ENCODE measurements at places on chromosomes 7 and 10.

DNA sequence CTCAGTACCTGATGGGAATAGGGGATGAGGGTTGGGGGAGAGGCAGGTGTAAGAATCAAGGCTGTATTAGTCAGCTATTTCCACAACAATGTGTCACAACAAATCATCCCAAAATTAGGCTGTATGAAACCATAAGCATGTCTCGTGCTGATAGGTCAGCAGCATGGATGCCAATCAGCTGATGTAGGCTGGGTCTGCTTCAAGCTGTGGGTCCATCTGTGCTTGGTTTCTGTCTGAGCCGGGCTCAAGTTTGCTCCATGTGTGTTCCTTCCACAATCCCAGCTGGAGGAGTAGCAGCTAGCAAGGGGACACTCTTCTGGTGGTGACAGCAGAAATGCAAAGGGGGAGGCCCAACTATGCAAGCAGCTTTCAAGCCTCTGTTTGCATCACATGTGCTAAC lies 97.9 kb upstream of the ZNF746 start:
- no peak for DNase-seq

DNA sequence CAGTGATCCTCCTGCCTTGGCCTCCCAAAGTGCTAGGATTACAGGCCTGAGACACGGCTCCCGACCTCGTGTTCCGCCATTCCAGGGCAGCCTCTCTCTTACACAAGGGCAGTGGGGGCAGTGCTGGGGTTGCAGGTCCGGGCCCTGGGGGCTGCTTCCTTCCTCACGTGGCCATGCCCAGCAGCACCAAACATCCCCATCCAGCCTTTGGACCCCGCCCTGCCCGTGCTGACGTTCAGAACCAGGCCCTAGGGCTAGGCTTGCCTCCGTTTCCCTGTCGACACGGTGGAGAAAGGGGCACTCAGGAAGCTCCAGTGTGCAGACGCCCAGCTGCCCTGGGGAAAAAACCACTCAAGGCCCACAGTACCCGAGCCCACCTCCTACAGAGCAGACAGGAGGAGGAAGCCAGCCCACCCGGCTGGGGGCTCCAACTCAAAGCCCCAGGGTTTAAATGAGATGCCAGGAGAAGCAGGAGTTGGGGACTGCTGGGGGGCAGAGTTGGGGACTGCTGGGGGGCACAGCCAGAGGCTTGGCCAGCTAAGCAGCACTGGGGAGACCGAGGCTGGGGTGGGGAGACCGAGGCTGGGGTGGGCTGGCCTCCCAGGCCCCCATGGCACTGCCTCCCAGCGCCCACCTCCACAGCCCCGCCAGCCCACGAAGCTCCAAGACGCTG lies 35.9 kb downstream of the ADAP1 start:
- no peak for DNase-seq

DNA sequence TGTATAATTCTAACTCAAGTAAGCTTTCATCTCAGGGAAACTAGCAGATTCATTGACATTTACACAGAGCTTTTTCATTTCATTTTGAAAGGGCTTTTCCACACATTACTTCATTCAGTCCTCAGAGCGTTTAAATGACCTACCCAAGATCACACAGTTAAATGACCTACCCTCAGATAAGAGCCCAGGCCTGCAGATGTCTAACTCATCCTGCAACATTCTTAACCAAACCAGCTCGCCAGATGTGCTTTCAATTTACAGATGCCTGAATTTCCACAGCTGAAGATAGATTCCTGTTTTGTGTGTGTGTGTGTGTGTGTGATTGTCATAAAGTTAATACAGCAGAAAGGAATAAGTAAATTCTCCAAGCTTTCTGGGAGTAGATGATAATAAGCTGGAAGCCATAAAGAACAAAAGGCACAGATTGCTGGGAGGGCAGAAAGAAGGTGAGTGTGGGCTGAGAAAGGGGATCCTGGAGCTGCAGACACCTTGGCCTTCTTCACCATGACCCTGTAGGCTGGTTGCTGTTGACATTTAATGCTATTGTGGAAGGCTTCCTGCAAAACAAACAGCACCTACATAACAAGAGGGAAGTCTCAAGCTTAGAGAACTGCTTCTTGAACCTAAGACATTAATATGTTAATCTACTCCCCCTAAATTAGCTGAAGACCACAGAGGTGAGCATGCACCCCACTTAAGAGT lies 489.7 kb upstream of the CELF2 start:
- no peak for DNase-seq

DNA sequence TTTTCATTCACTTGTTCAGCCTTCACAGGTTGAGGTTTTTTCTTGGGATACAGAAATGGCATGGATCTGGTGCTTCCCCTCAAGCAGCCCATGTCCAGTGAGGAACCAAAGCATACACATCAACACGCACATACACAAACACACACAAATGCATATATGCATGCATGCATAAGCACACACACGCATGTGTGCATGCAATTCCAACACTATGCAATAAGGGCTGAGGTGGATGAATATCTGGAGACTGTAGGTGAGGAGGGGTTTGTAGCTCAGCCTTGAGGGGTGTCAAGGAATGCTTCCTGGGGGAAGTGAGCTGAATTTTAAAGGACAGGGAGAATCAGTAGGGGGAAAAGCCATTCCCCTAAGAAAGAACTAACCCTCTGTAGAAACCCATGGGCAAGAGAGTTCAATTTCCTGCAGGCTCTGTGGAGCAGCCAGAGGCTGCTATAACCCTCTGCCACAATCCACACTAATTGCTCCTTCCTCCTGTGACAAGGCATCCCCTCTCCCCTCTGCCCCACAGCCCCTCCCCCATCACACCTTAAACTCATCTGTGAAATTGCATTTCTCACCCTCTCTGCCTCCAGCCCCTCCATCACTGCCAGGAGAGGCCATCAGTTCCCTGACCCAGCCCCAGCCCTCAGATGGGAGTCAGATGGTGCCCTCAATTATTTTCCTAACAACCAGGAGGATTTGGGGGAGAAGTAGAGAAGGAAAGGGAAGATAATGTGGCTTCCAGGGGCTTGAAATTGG lies 316.4 kb downstream of the RPS24 start:
- DNase-seq = no peak

- DNase-seq = no peak
Measured at GRCh38 chr7:123271231-123271630, 71.5 kb upstream of the SLC13A1 start.

GRCh38 chr10:50416181-50416824 lies 165.0 kb upstream of the ASAH2 start:
- no peak for DNase-seq

- no peak for DNase-seq
Measured at GRCh38 chr7:95632609-95633008, 36.3 kb upstream of the PDK4 start.

GRCh38 chr7:157411580-157411979 lies 74.8 kb downstream of the DNAJB6 start:
- DNase-seq = peak; percentile 10

GRCh38 chr7:152905949-152906348 lies 146.4 kb downstream of the ACTR3B start:
- DNase-seq = no peak

GRCh38 chr7:76515999-76516443 lies 5.7 kb downstream of the UPK3B start:
- DNase-seq = no peak

DNA sequence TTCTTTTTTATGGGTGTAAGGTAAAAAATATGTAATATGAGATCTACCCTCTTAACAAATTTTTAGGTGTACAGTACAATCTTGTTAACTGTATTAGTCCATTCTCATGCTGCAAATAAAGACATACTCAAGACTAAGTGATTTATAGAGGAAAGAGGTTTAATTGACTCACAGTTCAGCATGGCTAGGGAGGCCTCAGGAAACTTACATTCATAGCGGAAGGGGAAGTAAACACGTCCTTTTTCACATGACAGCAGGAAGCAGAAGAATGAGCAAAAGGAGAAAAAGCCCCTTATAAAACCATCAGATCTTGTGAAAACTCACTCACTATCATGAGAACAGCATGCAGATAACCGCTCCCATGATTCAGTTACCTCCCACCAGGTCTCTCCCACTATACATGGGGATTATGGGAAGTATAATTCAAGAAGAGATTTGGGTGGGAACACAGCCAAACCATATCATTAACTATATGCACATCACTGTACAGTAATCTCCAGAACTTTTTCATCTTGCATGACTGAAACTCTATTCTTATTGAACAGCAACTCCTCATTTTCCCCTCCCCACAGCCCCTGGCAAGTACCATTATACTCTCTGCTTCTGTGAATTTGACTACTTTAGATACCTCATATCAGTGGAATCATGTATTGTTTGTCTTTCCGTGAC lies 127.4 kb downstream of the WNT2 start:
- no peak for DNase-seq

DNA sequence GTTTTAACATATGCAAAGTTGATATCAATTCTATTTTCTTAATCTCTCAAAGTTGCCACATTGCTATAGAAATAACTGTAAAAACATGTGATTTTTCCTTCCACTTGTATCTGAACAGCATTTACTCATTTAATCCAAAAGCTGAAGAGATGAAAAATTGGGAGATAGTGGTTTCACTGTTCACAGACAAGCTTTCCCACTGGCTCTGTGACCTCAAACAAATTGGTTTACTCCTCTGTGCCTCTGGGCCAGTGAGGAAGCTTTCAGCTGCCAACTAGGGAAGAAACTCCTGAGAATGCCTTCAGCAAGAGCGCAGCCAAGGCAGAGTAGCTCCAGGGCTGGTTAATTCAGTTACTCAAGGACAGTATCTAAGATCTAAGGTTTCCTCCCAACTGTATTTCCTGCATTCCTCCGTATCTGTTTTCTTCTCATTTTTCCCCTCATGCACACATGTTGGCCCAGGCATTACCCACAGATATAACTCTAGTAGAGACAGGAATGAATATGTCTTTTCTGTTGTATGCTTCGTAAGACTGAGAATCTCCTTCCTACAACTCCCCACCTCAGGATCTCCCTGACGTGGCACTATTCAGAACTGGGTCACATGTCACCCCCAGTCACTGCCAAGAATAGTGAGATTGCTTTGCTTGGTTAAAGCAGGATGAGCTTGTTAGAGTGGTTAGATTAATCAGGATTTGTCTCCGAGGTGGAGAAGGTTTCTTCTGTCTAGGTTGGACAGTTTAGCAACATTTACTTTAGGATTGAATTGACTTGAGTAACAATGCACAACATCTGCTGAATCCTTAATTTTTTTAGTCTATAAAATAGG lies 315.7 kb downstream of the NRG3 start:
- DNase-seq = no peak

GRCh38 chr7:141646826-141647480 lies 55.0 kb downstream of the DENND11 start:
- no peak for DNase-seq

GRCh38 chr10:8349610-8350249 lies 295.2 kb downstream of the GATA3 start:
- no peak for DNase-seq

GRCh38 chr10:110471566-110472139 lies 26.1 kb upstream of the DUSP5 start:
- DNase-seq = no peak

DNA sequence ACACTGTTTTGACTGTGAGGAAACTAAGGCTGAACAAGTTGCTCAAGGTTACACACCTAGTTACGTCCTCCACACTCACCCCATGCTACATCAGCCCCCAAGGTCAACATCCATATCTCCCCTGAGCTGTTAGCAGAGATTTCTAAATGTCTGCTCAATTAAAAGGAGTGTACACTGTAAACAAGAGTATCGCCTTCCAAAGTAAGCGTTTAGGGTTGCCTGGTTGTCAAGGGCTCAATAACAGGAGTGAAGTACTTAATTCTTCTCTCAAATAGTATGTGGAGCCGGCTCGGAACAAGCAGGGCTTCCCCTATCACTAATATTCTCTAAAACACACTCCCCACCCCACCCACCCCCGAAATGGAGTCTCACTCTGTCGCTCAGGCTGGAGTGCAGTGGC lies 412.8 kb upstream of the GALNT17 start:
- DNase-seq = no peak

DNA sequence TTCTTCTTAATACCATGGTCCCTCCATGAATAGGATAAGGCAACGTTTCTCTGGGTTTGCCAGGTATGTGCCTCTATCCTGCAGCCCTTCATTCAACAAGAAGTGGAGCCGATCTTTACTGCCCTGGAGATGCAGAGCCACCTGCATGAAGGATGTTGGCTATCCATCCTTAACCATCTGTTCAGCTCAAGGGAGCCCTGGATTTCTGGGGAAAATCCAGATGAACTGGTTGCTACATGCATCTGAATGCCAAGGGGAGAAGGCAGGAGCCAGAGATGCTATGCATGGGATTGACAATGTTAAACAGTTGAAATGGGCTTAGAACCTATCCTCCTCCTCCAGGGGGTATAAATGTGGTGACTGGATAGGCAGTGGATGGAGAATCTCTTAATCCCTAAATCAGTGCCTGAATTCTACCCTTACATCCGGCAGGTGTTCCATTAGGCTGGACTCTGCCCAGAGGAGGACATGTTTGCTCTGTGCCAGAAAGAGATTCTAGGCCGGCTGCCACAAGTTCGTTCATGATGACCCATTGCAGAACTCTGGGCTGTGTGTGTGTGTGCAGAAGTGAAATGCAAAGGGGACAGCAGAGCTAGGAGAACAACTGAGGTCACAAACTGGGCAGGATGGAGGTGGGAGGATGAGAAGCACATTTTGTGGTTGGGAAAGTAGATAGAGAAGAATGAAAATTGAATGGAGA lies 15.6 kb downstream of the CPED1 start:
- DNase-seq = no peak

- DNase-seq = no peak
Measured at GRCh38 chr7:55962014-55962413, 2.4 kb upstream of the NIPSNAP2 start.

GRCh38 chr7:155734445-155734809 lies 77.8 kb downstream of the SHH start:
- DNase-seq = no peak

GRCh38 chr10:102673819-102674511 lies 29.7 kb downstream of the TRIM8 start:
- peak; percentile 52 for DNase-seq

DNA sequence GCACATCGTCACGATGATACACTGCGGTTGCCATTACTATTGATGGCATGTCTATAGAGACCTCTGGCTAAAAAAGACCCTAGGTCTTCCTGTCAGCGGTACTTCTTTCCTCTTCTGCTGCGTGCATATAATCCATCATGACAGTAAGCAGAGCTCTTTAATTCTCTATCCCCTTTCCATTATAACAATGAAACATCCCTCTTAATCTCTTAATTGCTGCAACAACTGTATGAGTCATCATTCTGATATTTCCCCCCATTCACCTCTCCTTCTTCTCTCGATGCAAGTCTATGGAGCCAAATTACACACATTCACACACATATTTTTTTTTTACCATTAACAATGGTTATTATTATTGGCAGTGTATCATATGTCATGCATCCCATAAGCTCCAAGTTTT lies 45.2 kb upstream of the AKR1E2 start:
- DNase-seq = no peak

- no peak for DNase-seq
Measured at GRCh38 chr7:55774327-55775050, 88.1 kb downstream of the SEPTIN14 start.

DNA sequence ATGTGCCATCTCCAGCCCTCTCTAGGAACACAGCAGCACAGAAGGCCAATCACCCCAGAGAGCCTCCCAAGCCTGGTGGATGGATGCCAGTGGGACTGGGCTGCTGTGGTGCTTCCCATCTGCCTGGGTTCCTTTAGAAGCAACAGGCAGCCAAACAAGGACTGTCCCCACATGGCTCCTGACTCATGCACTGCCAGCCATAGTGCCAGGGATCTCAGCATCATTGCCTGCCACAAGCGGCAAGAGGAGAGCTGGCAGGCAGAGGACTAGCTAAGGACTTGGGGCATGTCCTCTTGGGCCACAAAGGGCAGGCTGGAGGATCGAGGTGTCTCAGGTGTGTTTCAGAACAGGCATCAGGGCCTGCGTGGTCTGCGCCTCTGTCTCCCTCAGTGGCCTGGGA lies 23.4 kb upstream of the FIGNL1 start:
- no peak for DNase-seq

GRCh38 chr7:55438085-55438756 lies 73.1 kb downstream of the LANCL2 start:
- DNase-seq = no peak

All from stimulated activated CD4-positive, alpha-beta T cell treated with anti-CD3 and anti-CD28 coated beads, Interleukin-15, amount 100 ng/mL, for 48 hours (primary cell).